Left lobe of liver (tissue), 2 donors: ENCODE measurements at places on chromosomes 12 and 14.

DNA sequence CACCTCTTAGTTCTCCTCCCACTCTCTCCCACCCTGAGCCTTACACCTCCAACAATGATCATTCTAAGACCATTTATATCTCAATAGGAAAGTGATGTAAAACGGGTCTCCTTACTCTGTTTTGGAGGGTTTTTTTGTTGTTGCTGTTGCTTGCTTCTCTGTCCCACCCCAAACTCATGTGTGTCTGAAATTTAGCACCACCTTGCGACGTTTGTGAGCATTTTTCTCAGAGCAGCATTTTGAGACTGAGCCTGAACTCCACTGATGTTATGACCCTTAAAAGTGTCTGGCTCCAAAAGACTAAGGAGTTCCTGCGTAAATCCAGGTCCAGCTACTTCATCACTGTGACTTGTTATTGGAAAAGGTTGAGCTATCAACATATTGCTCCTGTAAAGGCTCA, 155.0 kb downstream of the DAD1 start:
- no peak for DNase-seq

DNA sequence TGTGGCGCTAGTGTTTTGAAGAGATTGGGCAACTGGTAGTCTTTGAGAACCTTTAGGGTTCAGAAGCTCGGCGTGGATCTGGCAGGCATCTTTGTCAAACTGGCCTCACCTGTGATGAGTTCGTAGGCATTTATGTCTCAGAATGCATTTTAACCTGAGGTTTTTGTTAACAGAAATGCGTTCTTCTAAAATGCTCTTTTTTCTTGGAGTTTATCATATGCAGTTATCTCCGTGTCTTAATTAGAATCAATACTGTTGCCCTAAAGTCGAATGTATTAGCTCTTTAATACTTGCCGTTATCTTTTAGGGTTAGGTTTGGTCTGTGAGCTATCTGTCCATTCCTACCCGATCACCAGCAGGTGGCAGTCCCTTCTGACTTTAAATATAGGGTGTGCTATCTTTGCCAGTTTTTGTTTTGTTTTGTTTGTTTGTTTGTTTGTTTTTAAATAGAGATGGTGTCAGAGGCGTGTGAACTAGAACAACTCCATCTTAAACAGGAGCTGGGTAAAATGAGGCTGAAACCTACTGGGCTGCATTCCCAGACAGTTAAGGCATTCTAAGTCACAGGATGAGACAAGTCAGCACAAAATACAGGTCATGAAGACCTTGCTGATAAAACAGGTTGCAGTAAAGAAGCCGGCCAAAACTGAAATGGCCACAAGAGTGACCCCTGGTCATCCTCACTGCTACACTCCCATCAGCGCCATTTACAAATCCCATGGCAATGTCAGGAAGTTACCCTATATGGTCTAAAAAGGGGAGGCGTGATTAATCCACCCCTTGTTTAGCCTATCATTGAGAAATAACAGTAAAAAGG, 1.4 kb downstream of the ATF1 start:
- DNase-seq = no peak

- no peak for DNase-seq
Measured at GRCh38 chr12:117850048-117850447, 118.7 kb downstream of the KSR2 start.

DNA sequence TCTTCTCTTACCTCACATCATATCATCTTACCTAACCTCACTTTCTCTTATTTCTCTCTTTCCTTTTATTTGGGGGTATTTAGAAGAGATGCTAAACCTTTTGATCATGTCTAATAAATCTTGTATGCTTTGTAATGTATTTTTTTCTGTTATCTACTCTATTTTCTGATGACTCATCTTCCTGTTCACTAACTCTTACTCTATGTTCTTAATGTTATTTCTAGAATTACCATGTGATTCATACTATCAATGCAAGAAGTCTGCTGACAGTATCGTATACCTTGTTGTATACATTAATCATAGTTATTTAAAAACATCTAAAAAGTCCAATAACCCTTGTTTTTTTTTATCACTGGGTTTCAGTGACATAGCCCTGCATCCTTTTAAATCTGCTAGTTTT, 62.3 kb downstream of the MGAT4C start:
- DNase-seq = no peak

DNA sequence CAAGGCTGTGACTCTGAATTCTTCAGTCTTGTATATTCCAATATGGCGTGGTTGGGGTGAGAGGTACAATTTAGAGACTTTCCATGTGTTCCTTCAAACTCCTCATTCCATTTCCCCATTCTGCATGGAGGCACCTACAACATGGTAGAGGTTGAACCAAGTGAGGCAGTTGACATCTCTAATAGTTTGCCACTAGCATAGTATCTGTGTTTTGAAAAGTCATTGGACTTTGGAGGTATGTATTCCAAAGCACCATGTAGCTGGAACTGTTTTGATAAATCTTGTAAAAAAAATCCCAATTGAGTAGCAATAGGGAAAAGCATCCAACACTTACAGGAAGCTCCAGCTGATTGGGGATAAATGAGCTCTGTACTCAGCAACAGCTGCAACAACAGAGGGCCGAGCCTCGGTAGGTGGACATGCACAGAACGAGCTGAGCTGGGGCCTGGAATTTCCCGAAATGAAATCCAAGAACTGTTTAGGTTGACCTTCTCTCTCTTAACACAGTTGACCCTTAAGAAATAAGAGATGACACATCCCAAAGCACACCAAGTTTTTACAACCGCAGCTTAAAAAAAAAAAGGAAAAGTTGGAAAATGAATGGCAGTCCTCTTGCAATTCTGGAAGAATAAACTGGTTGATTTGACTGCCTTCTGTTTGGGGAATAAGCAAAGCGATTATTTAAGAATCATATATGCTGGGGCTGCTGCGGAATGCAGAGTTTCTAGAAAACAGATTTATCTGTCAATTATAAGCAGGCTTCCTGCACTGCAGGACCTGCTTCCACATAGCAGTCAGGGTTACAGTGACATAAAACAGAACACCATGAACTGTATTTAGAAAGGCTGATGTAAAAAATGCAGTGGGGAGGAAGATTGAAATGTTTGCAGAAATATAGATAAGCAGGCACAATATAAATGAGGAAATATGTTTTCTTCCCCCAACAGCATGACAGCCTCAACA, 194.6 kb upstream of the KRR1 start:
- no peak for DNase-seq

- DNase-seq = no peak
Measured at GRCh38 chr12:86903159-86903558, 647.0 kb upstream of the MGAT4C start.

GRCh38 chr12:12017798-12018197, 52.9 kb upstream of the BCL2L14 start:
- DNase-seq = no peak

DNA sequence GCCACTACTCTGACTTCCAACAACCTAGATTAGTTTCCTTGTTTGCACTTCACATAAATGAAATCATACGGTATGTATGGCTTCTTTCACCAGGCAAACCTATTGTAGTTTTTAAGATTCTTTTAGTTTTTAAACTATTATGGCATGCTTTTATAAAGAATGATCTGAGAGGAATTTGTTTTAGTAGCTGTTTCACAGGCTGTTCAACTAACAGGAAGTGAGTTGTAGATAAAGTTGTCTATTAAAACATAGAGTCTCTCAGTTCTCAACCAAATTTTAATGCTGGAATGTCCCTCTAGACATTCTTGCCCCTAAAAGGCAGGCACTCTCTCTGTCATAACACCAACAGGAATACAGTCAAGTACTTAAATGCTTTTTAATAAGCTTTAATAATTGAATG, 102.7 kb upstream of the DACT1 start:
- DNase-seq = no peak

DNA sequence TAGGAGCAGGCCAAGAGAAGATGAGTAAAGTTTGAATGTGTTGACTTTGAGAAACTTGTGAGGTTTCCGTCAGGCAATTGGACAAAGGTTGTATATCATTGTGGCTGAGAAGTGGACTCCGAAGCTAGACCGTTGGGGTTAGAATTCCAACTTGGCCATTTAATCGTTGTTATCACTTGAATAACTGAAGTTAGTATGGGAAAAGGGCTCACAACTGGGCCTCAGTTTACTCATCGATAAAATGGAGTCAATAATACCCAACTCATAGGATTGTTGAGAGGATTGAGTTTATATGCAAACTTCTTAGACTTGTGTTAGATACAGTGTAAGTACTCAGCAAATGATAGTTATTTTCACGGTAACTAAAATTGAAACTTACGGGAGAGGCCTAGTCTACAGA, 846 bp downstream of the SLIRP start:
- DNase-seq = no peak

DNA sequence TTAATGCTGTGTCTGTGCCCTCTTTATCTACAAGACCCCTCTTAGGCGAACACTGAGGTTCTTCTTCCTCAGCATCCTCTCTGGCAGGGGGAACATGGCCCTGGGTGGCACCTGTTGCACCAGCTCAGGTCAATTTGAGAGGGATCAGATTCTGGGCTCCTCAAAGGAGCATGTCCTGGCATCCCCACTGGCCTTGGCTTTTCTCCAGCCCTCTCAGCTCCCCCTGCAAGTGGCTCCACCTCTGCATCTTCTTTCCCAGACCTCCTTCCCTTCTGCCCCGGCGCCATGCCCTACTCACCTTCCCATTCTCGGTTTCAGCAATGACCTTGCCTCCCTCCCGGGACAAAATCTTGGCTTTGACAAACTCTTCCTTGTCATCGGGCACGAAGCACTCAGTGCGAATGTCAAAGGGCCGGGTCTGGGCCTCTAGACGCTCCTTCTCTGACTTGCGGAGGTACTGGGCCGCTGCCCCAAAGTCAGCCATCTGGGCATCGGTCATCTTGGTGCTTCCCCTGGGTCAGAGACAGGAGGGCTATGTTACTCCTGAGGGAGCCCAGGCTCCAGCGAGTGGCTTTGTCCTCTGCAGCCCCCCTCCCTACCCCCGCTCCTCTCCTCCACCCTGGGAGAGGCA, 1.2 kb downstream of the MYH6 start:
- DNase-seq = no peak

DNA sequence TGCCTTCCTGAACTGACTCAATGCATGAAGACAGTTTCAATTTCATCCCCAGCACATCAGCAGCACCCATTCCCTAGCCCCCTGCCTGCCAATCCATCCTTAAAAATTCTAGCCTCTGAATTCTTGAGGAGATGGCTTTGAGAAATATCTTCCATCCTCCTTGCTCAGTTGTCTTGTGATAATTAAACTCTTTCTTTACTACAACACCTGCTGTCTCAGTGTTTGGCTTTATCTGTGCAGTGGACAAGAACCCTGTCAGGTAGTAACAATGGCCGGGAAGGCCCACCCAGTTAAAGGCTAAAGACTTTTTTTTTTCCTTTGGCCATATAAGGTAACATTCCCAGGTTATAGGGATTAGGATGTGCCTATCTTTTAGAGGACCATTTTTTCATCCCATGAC, 114.4 kb upstream of the NAP1L1 start:
- no peak for DNase-seq
